ENCODE measurements at places on chromosomes 1 and 21.
A peak's percentile ranks its signal among the peaks of the same experiment; 100 is the strongest.

DNA sequence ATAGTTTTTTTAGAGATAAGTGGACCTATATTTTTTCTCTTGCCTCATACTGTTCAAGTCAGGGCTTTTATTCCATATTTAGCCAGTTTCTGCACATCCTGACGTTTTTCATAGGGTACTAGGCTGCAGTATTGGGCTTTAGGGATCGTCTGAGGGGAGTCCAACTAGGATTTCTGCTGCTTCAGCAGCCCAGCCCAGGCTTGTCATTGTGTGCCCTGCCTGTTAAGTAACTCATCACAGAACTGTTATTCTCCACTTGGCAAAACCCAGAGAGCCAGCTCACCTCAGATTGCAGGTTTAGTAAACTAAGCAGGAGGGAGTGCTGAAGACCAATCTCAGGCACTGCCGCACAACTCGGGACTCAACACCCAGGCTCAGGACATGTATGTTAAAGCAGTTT is 2.8 kb downstream of the GALNT2 start:
- DNase-seq, result no peak

GRCh38 chr1:177863796-177864195 is 106.1 kb downstream of the SEC16B start:
- DNase-seq, result no peak

DNA sequence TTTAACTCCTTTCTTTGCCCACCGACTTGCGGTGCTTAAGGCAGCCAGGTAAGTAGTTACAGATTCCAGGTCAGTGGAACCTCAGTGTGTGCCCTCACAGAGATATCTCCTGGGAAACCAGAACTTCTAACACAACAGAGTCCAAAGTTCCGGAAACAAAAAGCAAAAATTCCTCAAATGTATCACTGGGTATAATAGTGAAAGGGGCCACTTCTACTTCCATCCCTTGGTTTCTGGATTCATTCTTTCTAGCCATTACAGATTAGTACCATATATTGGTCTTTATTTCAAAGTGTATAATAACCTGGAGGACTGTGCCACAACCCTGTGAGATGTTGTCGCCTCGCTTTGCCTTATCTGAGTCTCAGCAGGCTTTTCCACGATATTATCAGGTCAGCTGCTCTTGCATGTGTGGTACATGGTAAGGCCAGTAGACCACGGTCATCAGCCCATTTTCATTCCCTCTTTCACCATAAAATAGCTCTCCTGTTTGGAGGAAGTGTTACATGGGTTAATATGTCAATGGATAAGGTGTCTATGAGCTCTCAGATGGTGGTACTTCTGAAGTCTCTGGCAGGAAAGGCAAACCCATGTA is 14.9 kb upstream of the VASH2 start:
- no peak for DNase-seq

- DNase-seq, result no peak
Observed at GRCh38 chr21:44432841-44433790, 22.2 kb upstream of the LRRC3 start.

- no peak for DNase-seq
Observed at GRCh38 chr1:200590001-200590400, 30.6 kb downstream of the KIF14 start.

- peak; percentile 56 for DNase-seq
Observed at GRCh38 chr1:163315773-163316374, 5.9 kb upstream of the NUF2 start.

- DNase-seq, result no peak
Observed at GRCh38 chr1:25099343-25099951, 132.9 kb downstream of the SYF2 start.

GRCh38 chr1:25695771-25696311 is 79.2 kb downstream of the MAN1C1 start:
- no peak for DNase-seq

- DNase-seq, result no peak
Observed at GRCh38 chr21:44527983-44528633, 11.9 kb downstream of the KRTAP10-1 start.

DNA sequence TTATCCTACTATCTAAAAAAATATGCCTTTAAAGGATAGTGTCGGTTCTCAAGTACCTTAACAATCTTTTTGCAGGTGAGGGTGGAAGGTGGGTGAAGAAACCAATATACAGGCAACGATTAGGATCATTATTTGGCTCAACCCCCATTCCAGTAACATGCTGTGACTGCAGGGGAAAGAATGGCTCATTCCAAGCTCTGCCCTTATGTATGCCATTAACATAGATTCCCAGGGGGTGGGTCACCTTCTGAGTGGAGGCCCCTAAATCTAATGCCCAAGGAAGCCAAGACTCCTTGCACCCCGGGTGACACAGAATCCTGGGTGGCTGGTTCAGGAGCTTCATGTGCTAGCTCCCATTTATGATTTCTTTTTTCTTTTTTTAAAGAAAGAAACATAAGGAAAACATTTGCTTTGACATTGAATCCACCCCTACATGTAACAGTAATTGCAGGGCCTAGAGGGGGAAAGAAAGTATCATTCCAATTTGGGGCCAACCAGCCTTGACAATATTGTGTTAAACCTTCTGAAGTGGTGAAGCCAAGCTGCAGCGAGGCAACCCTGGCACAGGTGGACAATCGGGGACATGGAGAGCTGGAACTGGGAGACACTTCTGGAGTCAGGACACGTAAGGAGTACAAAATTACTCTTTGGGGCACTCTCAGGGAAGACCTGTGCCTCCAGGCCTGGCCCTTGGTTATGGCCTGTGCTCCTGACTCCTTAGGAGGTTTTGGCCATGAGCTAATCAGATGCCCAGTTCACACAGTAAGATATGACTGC is 200.3 kb downstream of the PBX1 start:
- DNase-seq, result no peak

DNA sequence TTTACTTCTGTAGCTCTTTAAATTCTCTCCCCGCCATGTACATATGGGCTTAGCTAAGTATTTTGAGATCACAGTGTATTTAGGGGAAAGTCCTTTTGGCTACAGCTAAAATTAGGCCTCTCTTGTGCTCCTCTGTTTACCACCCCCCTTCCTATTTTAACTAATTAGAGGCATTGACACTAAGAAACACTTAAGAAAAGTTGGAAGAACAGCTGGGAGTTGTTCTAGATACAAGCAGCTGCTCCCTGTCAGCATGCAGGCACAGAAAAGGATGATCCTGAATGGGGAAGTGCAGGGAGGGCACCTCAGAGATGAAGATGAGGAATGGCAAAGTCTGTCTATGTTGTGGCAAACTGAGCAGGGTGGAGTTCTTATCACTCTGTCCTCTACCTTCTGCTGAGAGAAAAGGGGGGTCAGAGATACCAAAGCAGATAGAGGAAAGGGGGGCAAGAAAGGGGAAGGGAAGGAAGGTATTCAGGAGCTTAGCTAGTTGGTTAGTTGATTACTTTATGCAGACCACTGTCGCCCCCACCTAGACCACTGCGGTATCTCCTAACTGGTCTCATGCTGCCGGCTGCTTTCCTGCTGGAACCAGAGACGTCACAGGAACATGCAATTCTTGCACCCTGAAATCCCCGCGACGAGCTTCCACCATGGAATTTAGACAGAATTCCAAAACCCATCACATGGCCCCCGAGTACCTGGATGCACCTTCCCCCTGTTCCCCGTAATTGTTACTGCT is 82.4 kb upstream of the HOOK1 start:
- no peak for DNase-seq

- DNase-seq, result no peak
Observed at GRCh38 chr1:2412773-2413494, 570 bp upstream of the PEX10 start.

- no peak for DNase-seq
Observed at GRCh38 chr1:4512636-4513035, 141.8 kb upstream of the AJAP1 start.

- no peak for DNase-seq
Observed at GRCh38 chr1:42333662-42334239, 1.3 kb downstream of the FOXJ3 start.

GRCh38 chr1:25198663-25199252 is 33.5 kb downstream of the SYF2 start:
- peak; percentile 36 for DNase-seq

DNA sequence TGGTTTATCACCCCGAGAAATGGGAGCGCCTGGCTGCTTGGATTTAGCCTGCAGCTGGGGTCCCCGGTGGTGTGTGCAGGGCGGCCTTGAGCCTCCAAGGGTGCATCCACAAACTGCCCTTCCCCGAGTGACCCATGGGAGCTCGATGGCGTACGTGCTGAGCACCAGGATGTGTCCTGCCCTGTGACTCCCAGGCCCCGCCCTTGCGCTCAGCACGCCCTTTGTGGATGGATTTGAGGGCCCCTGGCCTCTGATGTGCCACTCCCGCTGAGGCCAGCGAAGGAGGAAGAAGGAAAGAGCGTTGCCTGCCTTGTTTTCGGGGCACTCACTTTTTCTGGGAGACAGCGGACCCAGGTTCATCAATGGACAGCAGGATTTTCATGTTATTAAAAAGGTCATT is 1.7 kb upstream of the TFF3 start:
- no peak for DNase-seq

GRCh38 chr21:16563116-16563515 is 833.3 kb downstream of the USP25 start:
- DNase-seq, result no peak

DNA sequence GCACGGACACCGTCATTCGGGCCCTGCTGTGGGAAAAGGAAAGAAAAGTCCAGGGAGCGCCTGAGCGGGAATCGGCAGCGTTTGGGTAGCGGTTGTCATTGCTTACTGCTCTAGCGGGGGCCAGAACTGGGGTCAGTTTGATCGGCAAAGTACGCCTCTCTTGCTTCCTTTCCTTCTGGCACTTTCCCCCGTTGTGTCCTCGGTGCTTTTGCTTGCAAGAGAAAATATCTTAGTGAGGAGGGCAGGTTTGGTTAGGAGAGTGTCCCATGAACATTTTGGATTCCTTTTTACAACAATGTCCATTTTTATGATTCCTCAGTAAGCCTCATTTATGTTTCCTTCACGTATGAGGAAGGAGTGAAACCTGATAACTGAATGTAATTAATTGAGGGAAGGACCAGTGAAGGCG is 670 bp downstream of the ST3GAL3 start:
- DNase-seq, result no peak

GRCh38 chr1:200221614-200222282 is 188.1 kb downstream of the ZNF281 start:
- no peak for DNase-seq

DNA sequence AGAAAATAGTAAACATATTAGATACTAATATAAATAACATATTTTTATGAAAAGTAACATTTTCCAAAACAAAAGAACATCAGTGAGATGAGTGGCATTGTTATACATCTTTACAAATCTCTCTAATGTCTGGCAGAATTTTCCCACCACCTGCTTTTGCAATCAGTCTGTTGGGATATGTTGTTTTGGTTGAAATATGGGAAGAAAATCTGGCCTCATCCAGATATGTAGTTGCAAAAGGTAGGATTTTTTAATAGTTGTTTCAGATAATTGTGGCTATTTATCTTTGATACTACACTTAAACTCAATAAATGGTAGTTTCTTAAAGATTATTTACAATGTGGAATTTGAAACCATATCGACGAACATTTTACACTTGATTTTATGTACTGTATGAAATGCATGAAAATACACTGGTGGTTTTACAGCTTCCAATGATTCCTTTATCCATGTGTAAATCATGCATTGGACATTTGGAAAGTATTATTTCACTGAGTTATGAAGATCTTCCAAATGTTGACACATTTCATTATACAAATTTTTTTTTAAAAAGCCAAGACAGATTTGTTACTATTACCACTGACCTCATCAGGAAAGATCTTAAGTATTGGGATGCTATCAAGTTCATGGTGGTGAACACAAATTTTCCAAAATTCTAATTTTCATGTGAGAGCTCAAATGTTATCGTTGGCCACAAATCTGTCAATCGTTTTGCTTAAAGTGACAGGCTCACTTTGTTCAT is 74.1 kb upstream of the CD34 start:
- no peak for DNase-seq

DNA sequence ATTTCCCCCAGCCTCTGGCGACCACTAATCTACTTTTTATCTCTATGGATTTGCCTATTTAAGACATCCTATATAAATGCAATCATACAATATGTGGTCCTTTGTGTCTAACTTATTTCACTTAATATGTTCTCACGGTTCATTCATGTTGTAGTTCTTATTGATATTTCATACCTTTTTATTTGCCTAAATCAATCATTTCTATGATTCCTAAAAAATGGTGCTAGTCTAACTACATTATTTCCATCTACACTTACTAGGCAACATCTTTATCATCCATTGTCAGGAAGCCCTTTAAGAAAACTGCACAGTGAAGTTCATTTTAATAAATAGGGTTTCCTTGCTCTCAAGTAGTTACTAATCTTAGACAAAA is 380 bp upstream of the FBXO28 start:
- DNase-seq, result no peak

- DNase-seq, result no peak
Observed at GRCh38 chr1:182927693-182928433, 25.1 kb downstream of the SHCBP1L start.

DNA sequence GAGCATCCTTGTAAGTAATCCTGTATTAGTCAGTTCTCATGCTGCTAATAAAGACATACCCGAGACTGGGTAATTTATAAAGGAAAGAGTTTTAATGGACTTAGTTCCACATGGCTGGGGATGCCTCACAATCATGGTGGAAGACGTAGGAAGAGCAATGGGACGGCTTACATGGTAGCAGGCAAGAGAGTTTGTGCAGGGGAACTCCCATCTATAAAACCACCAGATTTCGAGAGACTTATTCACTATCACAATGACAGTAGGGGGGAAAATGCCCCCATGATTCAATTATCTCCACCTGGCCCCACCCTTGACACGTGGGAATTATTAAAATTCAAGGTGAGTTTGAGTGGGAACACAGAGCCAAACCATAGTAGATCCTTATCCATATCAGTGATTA is 124.7 kb downstream of the HIVEP3 start:
- no peak for DNase-seq

DNA sequence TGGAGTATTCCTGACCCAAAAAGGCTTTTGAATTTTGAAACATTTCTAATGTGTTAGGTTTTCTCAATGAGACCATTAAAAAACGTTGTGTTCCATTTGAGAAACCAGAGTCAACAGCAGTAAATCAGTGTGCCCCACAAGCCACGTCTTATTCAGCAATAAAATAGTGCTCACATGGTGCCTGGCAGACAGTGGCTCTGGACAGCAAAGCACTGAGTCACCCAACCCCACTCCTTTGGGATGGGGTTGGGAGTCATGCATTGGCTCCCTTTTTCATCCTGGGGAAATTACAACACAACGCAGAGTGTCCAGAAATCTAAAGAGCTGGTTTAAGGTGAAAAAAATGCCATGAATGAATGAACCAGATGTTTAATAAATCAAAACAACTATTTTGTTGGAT is 46.5 kb downstream of the KCNJ15 start:
- DNase-seq, result no peak

GRCh38 chr1:30857062-30857461 is 51.5 kb downstream of the SDC3 start:
- no peak for DNase-seq

Data from T47D (cell line).